HCT116 (cell line): ENCODE measurements at places on chromosomes 6 and 20. TPM values are rescaled to one million over a fixed set of nuclear protein-coding genes. Genes with fewer than 3 reads are reported as not detected.
A peak's percentile ranks its signal among the peaks of the same experiment; 100 is the strongest.

The PPP1R14C gene
- 7.8 TPM for total RNA-seq

The MOCS1 gene
- total RNA-seq = 9.3 TPM

The DLL1 gene
- total RNA-seq = 5.3 TPM

The CGA gene
- not detected for total RNA-seq

The FAM8A1 gene
- total RNA-seq = 13.4 TPM

The NKAPL gene
- total RNA-seq = not detected

The PAX1 gene
- total RNA-seq = not detected

The ID4 gene
- 0.10 TPM for total RNA-seq

The ME1 gene
- 40.5 TPM for total RNA-seq

The EYS gene
- not detected for total RNA-seq

The HLA-DRB1 gene
- 2.7 TPM for total RNA-seq

The ASIP gene
- total RNA-seq = not detected

The CST4 gene
- not detected for total RNA-seq

The DCDC2 gene
- 0.17 TPM for total RNA-seq

The RIPPLY2 gene
- not detected for total RNA-seq

The MCHR2 gene
- not detected for total RNA-seq

The PRR18 gene
- not detected for total RNA-seq

DNA sequence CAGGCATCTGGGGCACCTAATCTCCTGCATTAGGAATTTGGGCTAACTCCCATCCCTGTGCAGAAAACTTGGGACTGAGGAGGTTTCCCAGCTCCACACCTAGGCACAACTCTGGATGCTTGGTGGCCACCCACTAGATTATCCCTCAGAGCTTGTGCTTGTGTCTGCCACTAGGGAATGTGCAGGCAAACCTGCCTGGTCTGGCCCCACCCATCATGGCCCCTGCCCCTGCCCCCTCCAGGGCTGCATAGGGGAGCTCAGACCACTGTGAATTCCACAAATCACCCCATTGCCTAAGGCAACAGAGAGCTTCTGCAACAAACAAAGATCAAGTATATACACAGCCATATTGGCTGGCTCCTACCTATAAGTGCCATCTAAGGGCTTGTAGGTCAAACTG is 31.1 kb downstream of the STMND1 start:
- no peak for DNase-seq

DNA sequence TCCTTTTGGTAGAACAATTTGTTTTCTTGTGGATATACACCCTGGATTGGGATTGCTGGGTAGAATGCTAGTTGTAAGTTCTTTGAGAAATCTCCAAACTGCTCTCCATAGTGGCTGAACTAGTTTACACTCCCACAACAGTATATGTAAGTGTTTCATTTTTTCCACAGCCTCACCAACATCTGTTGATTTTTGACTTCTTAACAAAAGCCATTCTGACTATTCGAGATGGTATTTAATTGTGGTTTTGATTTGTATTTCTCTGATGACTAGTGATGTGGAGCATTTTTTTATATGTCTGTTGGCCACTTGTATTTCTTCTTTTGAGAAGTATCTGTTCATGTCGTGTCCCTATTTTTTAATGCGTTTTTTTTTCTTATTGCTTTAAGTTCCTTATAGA is 444.1 kb downstream of the CBLN4 start:
- DNase-seq = no peak

DNA sequence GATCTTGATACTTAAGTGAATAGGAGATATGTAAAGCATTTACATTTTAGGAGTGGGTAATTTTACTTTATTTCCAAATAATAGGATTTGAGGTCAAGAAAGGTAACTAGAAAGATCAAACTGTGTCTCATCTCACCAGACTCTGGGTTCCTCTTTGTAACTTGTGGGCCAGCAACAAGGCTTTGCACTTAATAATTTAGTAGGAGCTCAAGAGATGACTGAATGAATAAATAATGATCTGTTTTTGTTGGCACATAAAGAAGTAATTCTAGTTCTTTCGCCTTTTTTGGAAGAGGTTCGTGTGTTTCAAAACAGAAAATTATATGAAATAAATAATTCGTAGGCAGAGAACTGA is 67.4 kb upstream of the FABP7 start:
- no peak for DNase-seq

DNA sequence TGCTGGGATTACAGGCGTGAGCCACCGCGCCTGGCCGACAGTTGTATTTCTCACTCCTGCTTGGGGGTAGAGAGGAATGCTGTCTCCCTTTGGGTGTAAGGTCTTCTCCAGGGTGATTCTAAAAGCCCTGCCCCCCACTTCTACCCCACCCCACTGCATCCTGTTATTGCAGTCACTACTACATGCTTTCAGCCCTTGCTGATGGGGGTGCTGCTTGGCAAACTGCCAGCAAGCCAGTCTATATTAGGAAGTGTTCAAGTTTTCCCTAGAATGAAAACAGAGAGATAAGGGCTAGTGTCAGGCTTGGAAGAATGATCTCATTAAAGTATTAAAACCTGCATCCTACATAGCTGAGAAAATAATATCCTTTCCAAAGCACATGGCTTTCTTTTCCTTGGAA is 31.3 kb downstream of the TTI1 start:
- DNase-seq = no peak

DNA sequence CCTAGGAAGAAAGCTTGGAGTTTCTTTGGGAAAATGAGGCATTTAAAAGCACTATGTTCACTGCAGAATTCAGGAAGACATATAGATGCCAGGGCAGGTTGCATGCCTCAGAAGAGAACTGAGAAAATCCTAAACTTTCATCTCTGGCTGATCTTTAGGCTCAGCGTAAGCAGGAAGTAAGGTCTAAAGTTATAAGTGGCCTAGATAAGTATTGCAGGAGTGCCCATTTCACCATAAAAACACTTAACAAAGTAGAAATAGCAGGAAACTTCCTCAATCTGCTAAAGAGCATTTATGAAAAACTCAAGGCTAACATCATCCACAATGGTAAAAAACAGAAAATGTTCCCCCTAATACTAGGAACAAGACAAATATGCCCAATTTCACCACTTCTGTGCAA is 320.3 kb downstream of the BMP2 start:
- no peak for DNase-seq

DNA sequence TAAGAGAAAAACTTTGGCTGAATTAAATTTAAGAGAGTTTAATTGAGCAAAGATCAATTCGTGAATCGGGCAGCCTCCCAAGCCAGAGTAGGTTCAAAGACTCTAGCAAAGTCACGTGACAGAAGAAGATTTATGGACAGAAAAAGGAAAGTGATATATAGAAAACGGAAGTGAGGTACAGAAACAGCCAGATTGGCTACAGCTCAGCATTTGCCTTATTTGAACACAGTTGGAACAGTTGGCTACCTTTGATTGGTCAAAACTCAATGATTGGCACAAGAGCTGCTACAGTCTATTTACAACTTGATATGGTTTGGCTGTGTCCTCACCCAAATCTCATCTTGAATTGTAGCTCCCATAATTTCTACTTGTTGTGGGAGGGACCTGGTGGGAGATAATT is 102.6 kb downstream of the PLG start:
- no peak for DNase-seq

DNA sequence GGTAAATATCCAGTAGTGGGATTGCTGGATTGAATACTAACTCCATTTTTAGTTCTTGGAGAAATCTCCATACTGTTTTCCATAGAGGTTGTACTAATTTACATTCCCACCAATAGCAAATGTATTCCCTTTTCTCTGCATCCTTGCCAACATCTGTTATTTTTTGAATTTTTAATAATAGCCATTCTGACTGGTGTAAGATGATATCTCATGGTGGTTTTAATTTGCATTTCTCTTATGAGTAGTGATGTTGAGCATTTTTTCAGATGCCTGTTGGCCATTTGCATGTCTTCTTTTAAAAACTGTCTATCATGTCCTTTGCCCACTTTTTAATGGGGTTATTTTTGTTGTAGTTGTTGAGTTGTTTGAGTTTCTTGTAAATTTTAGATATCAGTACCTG is 253.2 kb downstream of the HAO1 start:
- no peak for DNase-seq

- no peak for DNase-seq
These were observed 372.7 kb upstream of the CNR1 start for GRCh38 chr6:88538840-88539239.

- DNase-seq = no peak
These were observed 77.1 kb downstream of the FBXO5 start for GRCh38 chr6:152905551-152906299.

- DNase-seq = peak; percentile 76
These were observed 113.7 kb upstream of the BCLAF1 start for GRCh38 chr6:136403110-136403980.

DNA sequence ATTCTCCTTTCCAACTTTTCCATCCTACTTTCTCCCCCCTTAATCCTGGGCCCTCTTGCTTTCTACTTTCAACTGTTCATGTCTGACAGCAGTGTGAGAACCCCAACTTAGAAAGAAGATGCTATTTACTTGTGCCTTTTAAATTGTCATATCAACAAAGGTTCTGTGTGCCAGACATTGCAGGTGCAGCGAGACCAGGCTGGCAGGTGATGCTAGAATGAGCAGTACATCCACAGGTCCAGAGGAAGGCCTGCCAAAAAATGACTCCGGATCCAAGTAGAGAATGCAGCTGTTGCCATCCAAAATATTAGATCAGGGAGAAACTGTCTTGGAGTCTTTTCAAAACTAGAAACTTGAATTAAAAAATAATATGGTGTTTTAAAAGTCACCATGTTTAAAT is 510.5 kb downstream of the LMBRD1 start:
- no peak for DNase-seq

DNA sequence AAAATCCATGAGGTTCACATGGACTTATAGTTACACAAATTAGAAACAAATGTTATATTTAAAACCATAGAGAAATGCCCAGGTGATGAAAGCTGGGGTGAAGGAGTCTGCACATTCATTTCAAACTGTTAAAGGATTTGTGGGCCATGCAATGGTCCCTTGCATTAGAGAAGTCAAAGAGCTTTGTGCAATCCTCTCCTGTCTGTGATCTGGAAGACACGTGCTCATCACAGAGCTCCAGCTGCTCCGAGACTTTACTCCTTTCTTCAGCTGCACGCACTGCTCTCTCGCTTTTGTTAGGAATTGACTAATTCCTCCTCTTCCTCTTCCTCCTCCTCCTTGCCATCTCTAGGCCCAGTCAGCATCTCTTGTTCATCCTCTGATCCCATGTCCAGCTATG is 4.1 kb upstream of the AIF1 start:
- DNase-seq = no peak

GRCh38 chr6:71393471-71393870 is 104.9 kb downstream of the OGFRL1 start:
- no peak for DNase-seq

DNA sequence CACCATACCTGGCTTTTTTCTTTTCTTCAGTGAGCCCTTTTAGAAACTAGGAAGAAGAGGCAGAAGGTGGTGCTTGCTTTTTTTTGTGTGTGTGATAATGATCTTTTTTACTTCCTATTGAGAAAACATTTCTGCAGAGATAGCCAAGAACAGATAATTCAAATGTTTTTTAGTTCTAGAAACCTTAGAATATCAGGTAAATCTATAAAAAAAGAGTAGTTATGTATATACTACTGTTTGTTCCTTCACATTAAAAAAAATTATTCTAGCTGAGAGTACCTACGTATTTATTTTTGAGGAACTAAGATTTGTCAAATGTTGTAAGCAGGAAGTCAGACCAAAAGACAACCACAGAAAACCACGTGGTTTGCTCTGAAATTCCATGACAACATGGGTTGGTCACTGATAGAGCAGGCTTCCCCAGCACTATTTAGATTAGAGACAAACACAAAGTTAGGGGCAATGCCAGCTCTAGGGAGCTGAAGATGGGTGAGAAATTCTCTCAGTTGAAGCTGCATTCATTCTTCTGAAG is 12.8 kb downstream of the STK4 start:
- no peak for DNase-seq

- DNase-seq = no peak
These were observed 6.7 kb upstream of the RBM38 start for GRCh38 chr20:57384486-57384885.

DNA sequence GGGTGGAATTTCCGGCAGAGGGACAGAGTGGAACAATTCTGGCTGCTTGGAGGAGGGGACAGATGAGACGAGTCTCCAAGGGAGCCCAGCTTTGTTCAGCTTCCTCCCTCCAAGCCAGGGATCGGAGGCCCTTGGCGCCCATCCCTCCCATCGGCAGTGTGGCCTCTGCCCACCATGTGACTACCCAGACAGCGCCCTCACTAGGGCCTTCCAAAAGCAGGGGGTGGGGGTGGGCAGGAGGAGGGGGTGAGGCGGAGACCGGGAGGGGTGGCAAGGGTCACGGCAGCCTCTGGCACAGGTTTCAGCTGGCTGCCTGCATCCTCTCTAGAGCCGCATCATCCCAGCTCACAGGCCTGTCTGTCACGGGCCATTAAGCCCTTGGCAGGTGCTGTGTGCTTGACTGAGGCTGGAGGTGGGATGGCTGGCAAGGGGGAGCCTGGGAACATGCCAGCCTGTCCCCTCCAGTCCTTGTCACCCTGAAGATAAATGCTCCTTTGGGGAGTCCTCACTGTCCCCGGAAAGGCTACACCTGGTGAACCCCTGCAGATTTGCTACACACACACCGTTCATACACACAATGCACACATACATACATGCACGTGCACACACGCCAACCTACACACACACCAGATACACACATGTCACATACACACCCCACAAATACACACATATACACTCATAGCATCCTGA is 6.2 kb upstream of the FGD2 start:
- DNase-seq = no peak

GRCh38 chr20:41095110-41095969 is 42.0 kb upstream of the PLCG1 start:
- peak; percentile 18 for DNase-seq

DNA sequence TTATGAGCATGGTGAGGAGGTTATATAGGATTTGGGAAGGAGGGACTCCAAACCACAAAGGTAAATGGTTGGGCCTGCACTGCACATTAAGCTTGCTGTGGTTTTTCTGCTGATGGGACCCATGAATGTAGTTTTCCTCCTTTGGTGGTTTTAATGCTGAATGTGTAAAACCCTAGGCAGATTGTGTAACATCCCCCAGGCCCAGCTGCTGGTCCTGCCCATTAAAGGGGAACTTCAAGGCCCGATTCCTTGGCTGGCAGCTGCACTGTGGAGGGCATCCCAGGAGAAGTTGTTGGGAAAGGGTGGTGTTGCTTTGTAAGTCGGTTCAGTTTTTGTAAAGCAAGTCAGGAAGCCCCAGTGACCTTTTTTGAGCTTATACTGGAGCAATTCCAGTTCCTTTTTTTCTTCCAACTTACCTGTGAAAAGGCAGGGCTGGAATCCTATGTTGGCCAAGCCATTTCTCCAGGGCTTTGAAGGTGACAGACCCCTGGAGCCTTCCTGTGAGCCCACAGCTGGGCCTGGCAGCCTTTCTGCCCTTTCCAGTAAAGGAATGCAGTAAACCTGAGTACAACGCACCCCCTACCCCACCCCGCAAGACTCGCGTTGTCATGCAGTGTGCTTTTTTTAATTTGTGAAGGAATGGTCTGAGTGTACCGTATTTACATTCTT is 43.1 kb upstream of the NAA20 start:
- DNase-seq = no peak
